ENCODE measurements at places on chromosomes 3 and 15.

DNA sequence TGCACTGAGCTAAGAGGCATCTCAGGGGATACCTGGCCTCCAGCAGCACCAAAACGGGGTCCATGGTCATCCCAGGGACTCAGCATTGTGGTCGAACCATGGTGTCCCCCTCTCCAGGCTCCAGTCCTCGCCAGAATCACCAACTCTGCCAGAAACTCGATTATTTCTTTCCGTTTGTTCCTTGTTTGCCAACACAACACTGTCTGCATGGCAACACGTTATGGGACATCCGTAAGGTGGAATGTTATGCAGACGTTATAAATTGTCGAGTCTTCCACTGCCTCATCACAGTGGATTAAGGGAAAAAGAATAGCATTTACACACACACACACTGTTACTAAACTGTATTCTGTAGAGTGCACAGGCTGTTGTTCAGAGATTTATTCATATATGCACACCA, 52.5 kb upstream of the RPL32 start:
- no peak for DNase-seq

DNA sequence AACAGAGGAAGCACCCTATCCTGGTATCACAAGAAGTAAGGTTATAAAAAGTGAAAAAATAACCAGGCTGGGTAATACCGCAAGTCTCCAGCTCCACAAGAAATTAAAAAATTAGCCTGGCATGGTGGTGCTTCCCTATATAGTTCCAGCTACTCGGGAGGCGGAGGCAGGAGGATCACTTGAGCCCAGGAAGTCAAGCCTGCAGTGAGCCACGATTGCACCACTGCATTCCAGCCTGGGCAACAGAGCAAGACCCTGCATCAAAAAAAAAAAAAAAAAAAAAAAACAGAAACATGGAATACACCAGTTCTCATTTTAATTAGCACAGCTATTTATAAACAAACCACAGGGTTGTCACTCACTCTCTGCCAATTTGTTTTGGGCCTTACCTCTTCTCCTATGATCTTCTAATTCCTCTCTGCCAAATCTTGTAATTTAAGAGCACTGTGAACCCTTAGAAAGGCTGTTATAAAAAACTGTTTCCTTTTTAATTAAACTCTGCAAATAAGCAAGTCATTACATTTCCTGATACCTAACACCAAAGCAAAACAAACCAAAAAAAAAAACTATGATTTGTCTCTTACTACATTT, 22.6 kb downstream of the DCUN1D1 start:
- no peak for DNase-seq

DNA sequence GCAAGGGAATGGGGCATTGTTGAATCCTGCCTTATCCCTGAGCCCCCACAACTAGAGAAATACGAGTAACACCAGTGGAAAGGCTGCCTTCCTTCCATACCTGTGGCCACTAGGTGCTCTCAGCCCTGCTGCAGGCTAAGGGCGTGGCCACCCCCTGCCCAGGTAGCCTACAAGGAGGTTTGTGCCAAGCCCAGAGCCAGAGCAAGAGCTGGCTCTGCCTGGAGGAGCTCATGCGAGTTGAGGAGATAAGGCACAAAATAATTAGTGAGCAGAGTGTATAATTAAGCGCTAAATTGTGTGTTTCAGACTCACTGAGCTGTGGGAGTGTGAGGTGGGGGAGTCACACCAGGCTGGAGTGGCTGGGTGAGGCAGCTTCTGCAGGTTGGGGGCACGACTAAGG, 49.2 kb downstream of the TPRA1 start:
- no peak for DNase-seq

DNA sequence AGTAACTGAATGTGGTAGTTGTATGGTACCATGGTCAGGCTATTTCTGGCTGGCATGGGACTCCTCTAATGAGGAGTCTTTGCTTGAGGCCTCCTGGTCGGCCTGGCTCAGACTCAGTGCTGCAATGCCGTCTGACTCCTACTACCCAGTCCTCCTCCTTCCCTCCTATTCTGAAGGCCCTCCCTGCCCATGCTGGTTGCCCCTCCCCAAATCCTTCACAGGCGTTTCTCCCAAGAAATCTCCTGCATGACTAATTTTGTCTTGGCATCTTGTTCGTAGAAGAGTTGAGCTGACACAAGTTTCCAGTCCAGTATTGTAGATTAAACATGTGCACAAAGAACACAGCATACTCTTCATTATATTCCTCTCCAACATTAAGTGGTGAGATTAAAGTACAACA, 115.5 kb downstream of the NFKBIZ start:
- DNase-seq: no peak

DNA sequence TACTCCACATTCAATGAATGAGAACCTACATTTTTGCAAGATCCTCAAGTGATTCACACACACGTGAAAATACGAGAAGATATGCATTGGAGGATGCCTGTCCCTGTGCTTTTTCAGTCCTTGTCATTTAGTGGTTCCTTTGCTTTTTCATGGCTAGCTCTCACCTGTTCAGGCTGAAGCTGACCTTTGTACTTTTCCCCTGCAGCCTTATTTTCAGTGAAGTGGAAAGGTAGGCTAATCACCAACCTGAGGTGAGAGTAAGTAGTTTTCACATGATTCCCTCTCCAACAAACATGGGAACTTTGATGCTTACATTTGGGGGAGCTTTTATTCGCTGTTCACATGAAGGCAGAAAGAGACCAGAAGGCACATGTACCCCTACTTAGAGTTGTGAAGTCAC, 8.3 kb downstream of the ITPR1 start:
- no peak for DNase-seq

DNA sequence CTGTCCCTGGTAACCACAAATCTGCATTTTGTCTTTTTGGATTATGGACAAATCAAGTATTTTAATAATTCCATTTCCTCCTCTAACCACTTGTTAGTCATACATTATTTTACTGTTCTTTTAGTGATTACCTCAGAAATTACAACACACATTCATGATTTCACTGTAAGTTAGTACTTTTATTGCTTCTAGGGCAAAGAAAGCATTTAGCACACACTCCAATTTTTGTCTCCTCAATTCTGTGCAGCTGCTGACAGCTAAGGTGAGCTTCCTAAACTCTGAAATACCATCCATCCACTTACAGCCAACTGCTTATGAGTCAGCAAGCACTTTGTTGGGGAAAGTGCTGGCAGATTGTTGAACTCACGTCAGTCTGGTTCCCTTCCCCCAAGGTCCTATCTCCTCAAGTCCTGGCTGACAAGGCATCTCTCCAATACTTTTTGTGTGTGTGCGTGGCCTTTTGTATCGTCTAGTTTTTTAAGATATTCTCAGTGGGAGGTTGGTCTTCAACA, 49.4 kb upstream of the TNFAIP8L3 start:
- peak; percentile 35 for DNase-seq

GRCh38 chr3:32229565-32229964, 8.9 kb upstream of the CMTM8 start:
- DNase-seq: no peak

DNA sequence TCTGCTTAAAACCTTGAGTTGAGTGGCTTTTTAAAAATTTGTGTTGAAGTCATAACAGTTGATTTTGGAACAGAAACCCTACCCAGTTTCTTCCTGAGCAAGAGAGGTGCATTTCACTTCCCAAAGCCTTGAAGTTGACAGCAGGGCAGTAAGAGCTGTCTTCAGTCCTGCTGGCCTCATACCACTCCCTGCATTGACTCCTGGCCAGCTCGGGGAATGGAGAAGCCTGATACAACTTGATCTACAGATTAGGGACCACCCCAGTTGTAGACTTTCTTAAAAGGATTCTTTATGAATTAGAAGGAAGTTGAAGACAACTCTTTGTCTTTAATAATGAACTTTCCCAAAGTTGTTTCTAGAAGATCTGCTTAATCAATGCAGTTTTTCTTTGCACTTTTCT, 90.6 kb upstream of the FLNB start:
- peak; percentile 22 for DNase-seq

- no peak for DNase-seq
Observed at GRCh38 chr3:37949866-37950265, 40.7 kb upstream of the VILL start.

All from AG08395 (cell line).